ENCODE measurements at places on chromosomes 11 and 22.
A peak's percentile ranks its signal among the peaks of the same experiment; 100 is the strongest.

DNA sequence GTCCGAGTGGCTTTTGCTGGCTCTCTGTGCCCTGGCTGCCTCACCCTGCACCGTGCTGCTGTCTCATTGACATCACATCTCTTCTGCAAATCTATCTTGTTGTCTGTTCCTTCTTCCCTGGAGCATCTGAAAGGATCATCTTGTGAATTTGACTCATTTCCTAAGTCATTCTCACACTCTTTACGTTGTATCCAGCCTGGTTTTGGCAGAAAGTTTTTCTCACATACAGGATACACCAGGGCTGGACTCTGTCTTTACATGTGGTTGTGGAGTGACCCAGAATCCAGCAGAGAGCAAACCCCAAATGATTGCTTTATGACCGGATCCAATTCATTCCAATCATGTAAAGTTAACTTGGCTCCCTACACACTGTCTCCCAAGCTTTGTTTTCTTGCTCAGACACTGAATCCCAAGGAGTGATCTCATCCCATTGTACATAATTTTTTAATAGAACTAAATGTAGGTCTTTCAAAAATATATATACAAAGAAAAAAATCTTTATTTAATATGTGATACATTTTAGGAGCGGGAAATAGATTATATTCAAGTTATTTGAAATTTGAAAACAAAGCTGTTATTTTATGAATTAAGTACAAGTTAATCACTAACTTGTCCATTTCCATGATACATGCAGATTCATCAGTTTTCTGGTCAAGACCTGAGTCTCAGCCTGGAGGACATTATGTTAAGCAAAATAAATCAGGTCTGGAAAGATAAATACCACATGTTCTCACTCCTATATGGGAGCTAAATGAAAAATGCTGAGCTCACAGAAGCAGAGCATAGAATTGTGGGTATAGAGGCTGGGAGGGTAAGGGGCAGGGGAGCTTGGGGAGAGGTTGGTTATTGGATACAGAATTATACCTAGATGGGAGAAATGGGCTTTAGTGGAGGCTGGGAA lies 2.9 kb upstream of the RFPL1 start:
- DNase-seq: no peak

DNA sequence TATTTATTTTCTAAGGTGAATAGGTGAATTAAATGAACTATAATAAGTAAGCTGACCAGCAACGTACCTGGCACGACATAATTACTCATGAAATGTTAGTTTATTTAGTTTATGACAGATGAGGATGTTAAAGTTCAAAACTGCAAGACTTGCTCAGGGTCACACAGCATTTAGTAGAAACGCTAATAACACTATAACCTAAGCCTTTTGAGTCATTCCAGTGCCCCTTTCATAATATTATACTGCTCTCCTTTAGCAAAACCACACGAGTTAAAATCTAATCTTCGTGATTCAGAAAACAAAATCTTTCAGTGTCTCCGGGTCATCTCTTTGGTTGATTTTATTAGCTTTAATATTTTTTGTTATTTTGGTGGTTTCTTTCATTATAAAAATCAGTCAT lies 39.6 kb downstream of the BTBD10 start:
- DNase-seq: no peak

GRCh38 chr22:39396797-39397195 lies 2.8 kb upstream of the TAB1 start:
- DNase-seq: no peak

- DNase-seq: no peak
Measured at GRCh38 chr11:30174265-30175020, 56.4 kb upstream of the FSHB start.

DNA sequence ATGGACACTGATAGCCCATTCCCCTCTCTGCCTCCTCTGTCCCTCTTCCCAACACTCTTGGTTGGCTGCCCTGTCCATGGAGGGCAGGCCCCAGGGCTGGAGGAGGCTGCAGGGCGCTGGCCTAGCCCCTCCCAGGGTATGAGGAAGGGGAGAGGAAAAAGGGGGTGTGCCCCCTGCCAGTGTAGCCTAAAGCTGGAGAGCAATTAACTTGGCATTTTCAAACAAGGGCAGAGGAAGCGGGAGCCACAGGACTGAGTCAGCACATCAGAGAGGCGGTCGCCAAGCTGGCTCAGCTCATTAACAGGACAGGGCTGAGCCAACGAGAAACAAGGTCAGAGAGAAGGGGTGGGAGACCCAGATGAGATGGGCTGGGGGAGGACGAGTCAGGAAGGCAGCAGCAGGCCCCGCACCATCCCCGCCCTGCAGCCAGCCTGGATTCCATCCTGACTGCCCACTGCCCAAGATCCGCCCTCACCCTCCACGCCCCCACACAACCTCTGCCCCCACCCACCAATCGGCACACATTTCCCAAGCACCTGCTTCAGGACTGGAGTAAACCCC lies 76.3 kb downstream of the BUD13 start:
- peak; percentile 1 for DNase-seq

DNA sequence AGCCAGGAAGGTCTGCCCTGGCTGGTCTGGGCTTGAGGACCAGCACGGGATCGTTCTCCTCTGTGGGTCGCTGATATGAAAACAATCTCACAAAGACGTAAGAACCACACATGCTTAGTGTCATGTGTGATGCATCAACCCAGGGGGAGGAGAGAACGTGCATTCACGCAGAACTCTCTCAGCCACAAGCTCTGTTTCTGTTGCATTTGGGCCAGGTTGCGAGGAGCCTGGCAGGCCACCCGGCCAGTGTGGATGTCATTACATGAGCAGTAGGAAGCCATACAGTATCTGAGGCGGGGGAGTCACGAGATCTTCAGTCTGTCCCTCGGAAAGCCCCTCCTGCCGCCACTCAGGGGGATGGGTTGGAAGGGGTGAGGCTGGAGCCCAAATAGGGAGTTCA lies 53.1 kb upstream of the KCNQ1OT1 start:
- no peak for DNase-seq

DNA sequence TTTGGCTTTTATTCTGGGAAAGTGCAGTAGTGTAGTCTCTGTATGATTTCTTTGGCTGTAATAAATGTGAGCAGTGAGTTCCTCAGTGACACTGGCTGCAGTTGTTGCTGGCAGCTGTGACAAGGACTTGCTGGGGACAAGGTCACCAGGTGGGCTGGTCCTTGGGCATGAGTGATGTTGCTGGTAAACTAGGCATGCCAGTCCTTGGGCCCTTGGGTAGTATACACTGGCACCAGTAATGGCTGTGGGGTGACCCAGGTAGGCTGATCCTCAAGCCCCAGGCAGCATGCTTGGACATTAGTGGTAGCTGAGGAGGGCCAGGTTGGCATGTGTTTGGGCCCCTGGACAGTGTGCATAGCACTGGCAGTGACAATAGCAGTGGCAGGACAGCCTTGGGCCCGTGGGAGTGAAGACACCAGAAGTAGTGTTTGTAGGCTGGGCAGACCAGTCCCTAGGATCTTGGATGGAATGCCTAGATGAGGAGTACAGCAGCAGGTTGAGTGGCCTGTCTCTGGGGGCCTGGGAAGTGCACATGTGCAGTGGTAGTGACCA lies 164.3 kb downstream of the GUCY1A2 start:
- DNase-seq: no peak

DNA sequence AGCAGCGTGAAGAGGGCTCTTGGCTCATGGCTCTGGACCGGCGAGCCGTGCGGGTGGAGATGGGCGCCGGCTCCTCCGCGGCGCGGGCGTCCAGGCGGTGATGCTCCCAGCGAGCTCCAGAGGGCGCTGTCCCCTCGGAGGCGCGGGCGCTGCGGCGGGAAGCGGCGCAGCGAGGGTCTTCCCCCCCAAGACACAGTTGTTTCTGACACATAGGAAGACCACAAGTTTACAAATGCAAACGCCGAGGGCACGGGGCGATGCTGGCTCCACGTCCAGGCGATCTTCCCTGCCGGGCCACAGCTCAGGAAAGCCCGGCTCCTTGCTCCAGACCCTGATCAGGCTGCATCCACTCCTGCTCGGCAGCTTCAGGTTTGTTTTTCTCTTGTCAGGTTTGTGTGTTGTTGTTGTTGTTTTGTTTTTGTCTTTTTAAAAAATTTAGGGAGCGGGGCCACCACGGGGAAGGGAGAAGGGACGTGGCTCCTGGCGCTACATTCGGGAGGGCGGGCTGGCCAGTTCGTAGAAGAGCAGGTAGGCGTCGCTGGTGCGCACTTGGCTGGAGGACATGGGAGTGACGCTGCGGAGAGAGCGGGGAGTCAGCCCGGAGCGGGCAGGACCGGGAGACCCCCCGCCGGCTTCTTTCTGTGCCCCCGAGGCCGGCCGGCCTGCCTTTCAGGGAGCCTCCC lies 10.0 kb upstream of the MFRP start:
- no peak for DNase-seq

DNA sequence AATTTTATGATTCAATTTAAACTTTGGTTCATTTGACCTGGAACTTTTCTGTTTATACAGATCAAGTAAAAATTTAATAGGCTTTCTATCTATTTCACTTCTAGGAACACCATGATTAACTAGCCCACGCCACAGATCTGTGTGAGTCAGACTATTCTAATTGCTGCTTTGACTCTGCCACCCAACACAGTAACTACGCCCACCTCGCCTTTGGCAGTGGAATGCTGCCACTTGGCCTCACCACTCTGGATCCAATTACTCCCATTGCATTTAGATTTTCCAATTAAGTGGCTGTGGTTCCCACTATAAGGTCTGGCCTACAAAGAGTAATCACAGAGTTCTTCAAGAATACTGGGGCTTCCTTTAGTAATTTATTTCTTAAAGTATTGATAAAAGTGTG lies 46.6 kb upstream of the LIN7C start:
- DNase-seq: no peak

GRCh38 chr11:95108159-95108611 lies 18.5 kb downstream of the ENDOD1 start:
- DNase-seq: no peak

DNA sequence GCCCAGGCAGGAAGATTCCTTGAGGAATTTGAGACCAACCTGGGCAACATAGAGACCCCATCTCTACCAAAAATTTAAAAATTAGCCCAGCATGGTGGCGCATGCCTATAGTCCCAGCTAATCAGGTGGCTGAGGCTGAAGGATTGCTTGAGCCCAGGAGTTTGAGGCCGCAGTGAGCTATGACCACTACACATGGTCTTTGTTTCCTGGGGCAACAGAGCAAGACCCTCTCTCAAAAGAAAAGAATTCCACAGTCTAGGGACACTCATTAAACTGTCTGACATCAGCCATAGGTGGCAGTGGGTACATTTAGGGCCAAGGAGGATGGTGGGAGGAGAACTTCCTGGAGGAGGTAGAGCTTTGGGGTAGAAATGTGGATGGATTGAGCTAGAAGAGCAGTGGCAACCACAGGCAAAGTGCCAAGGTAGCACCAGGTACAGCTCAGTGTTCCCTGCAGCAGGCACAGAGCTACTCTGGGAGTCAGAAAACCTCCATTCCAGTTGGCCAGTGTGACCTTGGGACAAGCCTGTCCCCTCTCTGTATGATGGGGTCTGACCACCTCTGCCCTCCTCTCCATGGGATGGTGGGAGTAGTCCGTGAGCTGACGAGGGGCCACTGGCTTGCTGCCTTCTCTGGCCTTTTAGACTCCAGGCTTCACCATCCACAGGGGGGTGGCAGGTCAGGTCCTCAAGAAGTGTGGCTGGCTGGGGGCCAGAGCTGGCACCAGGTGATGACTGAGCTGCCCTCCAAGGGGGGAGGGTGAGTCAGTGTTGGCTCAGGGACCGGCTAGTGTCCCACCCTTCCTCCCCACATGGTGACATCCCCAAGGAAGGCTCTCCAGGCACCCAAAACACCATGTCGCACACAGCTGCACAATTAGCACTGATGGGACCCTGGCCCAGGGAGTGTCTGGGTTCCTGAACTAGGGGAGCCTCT lies 3.7 kb upstream of the CLCF1 start:
- no peak for DNase-seq

DNA sequence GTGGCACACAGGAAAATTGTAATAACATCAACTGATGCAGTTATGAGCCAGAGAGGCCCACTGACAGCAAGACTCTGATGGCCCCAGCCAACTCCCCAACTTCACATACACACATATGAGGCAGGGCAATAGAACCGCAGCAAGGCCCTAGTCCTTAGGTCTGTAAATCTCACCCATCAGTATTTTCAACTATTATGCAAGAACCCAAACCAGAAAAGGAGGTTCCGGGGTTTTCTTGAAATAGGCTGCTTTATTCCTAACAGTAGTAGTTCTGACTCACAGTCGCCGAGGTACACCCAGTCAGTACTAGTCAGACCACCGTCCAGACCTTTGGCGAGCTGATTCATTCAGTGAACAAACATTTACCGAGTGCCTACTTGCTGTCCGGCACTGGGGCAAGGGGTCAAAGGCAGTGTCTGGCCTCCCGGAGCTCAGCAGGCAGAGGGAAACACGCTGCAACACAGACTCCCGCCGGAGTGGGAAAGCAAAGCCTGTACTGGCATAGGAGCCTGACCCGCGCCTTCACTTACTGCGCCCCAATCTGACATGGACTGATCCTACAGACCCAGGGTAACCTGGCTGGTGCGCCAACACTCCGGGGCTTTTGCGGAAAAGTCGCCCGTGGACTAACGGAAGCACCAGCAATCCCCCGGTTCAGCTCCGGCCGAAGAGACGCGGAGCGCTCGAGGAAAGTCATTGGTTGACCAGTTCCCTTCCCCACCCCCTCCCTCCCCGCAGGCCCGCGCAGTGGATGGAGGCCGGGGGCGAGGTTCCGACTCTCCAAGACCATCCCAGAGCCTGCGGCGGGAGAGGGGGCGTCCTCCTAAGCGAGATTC lies 1.3 kb downstream of the PLEKHA7 start:
- DNase-seq: no peak

GRCh38 chr11:75814363-75814676 lies 690 bp upstream of the UVRAG start:
- DNase-seq: no peak

DNA sequence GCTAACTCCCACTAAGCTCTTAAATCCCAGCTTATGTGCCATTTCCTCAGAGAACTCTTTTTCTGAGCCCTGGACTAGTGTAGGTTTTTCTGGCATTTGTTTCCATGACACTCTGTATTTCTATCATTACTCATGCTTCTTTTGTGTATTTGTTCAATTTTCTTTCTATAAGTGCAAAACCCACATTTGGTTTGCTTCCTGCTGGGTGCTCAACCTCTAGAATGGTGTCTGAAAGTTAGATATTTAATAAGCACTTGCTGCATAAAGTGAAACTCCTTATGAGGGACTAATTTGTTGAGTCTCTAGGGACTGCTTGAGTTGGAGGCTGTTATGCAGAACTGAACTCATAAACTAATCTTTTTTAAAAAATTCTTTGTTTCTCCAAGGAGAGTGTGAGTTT lies 68.6 kb downstream of the SYT9 start:
- no peak for DNase-seq

DNA sequence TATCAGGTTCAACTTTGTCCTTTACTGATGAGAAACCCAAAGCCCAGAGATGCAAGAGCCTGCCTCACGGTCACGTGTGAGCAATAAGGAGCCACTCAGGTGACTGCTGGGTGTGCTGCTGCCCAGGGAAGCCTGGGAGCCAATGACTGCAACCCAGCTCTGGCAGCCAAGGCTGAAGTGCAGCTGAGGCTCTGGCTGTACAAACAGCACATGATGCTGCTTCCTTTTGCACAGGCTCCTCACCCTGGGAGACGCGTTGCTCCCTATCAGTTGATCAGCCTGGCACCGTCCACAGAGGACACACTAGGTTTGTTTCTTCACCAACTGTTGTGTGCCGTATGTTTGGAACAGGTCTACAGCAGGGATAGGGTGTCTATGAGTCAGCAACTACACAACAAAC lies 168.7 kb downstream of the EFCAB6 start:
- DNase-seq: no peak

All from GM04503 (cell line).